NB4 (cell line): ENCODE measurements at places on chromosomes 6 and 20.

DNA sequence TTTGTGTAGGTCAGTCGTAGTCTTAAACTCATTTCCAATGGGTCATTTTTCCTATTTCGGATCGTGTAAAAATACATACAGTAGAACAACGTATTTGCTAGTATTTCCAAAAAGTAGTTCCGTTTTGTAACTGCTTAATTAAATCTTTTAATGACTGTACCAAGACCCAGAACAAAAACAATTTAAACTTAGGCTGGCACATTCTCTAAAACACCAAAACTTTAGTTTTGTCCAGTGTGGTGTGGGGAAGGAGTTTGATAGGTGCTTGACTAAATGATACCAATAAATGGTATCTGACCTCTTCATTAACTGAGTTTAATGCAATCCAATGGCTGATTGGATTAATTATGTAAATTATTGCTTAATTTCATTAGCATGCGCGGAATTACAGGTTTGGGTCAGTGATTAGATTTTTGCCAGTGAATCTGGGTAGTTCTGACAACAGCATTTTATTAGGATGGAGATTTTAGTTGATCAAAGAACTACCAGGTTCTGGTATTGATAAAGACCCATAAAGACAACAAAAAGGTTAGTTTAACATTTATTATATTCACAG lies 20.8 kb downstream of the OR2B2 start:
- peak; percentile 28 for DNase-seq

DNA sequence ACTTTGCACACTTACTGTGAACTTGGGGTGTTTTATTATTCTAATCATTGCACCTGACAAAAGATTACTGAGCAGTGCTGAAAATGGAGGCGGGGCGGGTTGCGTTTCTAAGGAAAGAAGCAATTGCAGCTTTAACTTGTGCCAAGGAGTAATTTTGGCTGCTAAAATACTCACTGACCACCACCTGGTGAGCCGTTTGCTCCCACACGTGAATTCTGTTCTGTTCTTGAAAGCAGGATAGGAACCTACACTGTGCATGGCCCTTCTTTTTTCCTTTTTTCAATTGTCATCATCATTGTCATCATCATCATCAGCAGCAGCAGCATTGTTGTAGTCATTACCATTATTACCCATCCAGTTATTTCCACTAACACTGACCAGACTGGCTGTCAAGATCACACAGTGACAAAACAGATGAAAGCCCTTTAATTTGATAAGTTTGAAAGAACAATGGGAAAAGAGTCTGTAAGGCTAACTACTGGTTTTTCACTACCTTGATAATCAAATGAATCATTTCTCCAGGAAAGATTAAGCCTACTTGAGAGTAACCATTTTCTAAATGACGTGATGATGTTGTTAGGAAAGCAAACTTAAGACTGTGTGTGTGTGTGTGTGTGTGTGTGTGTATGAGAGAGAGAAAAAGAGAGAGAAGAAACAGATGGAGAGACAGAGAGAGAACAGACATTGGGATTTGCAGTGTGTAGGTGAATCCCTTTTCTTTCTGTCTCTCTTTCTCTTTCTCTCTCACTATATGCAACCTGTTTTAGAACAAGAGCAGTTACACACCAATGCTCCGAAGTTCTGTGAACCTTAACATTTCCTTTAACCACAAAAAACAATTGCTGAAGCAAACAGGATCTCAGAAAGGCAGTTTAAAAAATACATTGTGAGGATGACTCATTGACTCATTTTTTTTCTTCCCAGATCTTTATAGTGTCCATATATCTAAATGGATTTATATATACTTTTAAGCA lies 3.8 kb downstream of the RIPOR2 start:
- DNase-seq: no peak

DNA sequence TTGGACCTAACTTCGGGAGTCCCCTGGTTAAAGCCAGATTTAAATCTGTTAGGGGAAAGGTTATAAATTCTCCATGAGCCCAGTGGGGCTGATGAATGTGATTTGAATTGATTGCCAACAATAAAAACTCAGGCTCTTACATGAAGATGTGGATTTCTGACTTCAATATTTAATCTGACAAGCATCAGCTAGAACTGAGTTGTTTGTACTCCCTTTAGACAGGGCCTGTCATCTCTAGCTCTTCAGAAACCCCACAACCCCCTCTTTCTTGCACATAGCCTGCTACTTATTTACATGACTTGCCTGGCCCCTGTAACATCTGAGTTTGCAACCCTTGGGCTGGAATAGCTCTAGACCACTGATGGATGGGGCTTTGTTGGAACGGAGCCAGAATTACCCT lies 191.6 kb upstream of the PLCB4 start:
- no peak for DNase-seq

- DNase-seq: no peak
Measured at GRCh38 chr20:32440758-32441078, 82.6 kb downstream of the ASXL1 start.

DNA sequence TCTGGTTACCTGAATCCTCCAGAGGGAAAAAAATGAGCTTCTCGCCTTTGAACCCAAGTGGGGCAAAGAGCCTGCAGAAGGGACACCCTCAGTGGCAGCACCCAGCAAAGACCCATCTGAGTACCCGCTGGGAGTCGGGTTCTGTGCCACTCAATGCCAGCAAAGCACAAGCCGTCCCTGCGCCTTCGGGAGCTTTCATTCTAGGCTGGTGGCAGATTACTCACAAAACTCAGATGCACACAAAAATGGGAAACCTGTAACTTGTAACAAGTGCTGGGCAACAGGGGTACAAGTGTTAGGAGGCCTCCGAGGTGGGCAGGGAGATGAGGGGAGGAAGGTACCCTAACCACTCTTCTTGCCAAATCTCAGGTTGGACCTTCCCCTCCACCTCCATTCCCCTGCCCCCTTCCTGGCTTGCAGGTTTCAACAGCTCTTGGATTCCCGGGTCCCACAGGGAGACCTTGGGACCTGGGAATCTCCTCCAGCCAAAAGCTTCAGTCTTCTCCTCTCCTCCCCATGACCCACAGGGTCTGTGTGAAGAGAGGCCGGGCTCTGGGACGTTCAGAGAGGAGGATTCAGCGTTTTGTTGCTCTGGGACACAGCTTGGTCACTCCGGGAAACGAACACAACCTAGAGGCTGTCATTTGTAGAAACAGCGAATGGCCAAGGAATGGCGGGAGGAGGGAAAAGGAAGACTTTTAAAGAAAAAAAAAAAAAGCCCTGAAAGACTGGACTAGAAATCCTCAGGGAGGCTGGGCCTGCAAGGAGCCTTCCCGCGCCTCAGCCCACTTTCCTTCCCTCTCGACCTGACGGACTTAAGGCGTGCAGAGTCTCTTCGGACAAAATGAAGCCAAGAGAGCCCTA lies 1.2 kb upstream of the PARD6B start:
- DNase-seq: no peak

DNA sequence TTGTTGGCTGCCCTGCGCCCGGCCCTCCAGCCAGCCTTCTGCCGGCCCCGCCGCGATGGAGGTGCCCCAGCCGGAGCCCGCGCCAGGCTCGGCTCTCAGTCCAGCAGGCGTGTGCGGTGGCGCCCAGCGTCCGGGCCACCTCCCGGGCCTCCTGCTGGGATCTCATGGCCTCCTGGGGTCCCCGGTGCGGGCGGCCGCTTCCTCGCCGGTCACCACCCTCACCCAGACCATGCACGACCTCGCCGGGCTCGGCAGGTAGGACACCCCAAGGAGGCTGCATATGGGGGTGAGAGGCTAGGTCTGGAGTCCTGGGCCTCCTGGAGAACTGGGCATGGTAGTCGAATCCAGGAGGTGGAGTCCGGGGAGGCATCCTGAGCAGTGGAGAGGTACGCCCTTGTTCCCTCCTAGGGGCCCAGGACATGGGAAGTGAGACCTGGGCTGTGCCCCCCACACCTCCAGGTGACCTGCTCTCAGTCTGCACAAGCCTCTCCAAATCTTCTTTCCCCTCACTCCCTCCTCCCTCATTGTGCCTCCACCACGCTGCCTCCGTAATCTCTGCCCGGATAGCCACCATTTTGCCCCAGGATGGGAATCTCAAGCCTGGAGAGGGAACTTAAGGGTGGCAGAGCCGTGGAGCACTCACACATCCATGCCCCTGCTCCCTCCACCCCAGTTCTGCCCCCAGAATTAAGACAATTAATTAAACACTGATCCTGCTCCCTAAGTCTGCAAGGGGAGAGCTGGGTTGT lies 541 bp downstream of the CDC25B start:
- DNase-seq: no peak

DNA sequence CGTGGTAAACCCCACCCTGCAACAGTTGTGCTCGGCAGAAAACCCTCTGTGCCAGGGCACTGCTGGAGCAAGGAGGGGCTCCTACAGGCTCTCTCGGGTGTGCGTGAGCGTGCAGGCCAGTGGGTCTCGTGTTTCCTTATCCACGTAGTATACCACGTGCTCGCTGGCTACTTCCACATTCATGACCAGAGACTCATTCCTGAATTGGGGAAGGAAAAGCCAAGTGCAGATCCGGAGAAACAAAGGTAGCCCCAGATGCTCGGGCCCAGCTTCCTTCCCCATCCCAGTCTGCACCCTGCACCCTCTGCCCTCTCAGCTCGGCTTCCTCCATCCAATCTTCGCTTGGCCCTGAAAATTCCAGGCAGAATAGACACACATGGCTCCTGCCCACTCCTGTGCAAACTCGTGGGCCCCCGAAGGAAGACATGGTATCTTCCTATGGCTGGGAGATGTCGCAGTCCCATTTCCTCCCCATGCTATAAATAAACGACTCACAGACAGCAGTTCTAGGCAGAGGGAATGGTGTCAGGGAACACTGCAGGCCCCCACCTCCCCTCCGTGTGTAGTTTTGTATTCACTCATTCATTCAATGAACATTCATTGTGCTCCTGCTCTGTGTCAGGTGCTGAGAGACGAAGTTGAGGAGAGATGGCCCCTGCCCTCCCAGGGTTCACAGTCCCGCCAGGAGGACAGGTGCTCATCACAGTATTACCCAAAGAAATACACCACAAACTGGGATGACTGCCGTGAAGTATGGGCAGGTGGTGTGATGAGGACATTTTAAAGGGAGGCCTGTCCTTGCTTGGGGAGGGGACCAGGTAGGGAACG lies 29.6 kb downstream of the NPEPL1 start:
- DNase-seq: peak; percentile 0

DNA sequence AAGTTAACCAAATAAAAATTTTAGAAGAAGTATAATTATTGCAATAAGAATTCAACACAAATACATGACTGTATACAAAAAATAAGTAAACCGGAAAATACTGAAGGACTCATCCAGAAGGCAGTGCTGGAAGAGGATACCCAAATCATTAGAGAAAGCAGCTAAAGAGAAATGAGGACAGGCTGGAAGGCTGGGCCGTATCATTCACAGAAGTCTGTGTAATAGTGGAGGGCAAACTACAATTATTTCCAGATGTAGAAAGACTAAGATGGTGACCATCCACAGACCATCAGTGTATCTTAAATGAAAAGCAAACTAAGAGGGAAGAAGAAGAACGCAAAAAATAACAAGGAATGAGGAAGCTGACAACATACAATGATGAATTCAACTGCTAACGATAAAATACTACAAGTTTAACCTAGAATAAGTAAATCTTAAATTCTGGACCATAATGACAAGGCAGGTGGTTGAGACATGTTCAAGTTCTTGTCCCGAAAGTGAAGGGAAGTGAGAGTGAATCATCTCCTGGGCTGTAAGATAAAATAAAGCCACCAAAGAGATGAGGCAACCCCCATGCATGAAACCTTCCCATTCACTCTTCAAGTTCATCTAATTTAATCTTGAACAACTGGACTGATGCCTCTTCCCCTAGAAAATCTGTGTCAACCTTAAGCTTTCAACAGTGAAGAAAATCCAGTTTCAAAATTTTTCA lies 71.5 kb downstream of the SLC23A2 start:
- DNase-seq: peak; percentile 65

GRCh38 chr20:2920473-2920872 lies 47.2 kb downstream of the PTPRA start:
- DNase-seq: no peak

DNA sequence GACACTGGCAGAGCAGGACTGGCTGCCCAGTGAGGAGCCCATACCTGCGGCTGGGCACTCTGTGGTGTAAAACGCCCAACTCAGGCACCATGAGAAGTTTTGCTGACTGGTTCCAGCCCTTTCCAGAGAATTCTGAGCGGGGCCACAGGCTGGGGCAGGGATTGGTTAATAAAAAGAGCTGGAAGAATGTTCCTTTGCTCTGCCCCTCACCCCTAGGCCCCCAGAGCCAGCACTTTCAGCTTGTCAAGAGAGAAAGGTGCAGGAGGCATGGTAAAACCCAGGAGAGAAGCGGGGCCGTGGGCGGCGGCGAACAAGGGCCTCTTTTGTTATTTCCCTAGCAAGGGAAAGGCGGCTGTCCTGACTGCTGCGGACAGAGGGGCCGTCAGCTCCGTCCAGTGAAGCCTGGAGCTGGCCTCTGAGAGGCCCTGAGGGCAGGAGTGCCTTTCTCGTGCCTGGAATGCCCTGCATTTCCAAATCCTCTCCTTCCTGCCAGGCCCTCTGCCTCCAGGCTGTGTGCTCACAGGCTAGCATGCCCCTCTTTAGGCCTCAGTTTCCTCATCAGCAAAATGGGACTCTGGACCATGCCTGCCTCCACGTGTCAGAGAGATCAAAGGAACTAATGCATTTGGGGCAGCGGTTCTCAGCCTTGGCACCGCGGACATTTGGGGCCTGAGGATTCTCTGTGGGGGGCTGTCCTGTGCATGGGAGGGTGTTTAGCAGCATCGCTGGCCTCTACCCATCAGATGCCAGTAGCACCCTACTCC lies 12.9 kb downstream of the SLC13A3 start:
- no peak for DNase-seq

DNA sequence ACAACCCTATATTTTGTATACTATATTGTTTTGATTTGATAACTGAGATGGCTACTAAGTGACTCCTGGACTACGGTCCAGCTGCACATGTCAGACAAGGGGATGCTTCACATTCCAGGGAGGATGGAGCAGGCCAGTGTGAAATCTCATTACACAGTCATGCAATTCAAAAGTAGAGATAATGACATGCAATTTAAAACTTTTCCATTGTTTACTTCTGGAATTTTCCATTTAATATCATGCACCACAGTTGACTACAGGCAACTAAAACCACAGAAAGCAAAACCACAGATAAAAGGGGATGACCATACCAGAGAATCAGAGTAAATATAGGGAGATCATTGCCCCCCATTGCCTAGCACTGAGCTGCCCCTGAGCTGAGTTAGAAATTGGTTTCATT lies 366.4 kb downstream of the BTBD9 start:
- DNase-seq: no peak

DNA sequence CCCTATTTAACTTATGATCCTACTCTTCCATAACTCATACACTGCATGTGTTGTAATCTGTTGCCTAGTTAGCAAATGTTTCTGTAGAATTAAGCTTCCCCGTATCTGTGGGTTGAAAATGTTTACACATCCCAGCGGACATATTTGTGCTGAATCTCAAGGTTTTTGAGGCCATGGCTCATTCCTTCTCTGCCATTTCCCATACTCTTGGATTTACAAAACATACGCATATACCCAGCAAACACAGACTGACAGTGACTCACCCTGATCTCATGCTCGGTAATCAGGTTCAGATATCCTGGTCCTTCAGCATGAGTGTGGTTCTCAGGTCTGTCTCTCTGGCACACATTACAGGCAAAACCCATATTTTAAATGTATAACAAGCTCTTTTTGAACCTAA lies 58.7 kb downstream of the AGPAT4 start:
- DNase-seq: no peak

GRCh38 chr6:170080828-170081371 lies 210.0 kb downstream of the DLL1 start:
- no peak for DNase-seq
